Osteoblast (primary cell): ENCODE measurements at places on chromosomes 3 and 15. TPM values are rescaled to one million over a fixed set of nuclear protein-coding genes. Genes with fewer than 3 reads are reported as not detected.

DZIP1L gene
- 32.7 and 42.3 TPM in 2 replicates for total RNA-seq

FLNB gene
- 259 and 274 TPM in 2 replicates for total RNA-seq

GOLGA8M gene
- under 0.01 and 0.29 TPM in 2 replicates for total RNA-seq

SI gene
- total RNA-seq = not detected in 2 replicates

CLDN18 gene
- total RNA-seq = not detected in 2 replicates

GOLIM4 gene
- total RNA-seq = 44.5 and 50.1 TPM in 2 replicates
